Stimulated activated CD8-positive, alpha-beta memory T cell treated with anti-CD3 and anti-CD28 coated beads, Interleukin-12 subunit alpha, Interleukin-12 subunit beta, amount 100 ng/mL, for 4 hours (primary cell): ENCODE measurements at places on chromosomes 3 and 15.

DNA sequence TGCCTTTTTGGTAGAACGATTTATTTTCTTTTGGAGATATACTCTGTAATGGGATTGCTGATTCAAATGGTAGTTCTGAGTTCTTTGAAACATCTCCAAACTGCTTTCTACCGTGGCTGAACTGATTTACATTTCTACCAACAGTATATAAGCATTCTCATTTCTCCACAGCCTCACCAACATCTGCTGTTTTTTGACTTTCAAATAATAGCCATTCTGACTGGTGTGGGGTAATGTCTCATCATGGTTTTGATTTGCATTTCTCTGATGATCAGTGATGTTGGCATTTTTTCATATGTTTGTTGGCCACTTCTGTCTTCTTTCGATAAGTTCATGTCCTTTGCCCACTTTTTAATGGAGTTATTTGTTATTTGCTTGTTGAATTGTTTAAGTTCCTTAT, 154.0 kb downstream of the ABHD5 start:
- no peak for DNase-seq

- DNase-seq: no peak
Measured at GRCh38 chr3:120637851-120638559, 41.9 kb downstream of the NDUFB4 start.

DNA sequence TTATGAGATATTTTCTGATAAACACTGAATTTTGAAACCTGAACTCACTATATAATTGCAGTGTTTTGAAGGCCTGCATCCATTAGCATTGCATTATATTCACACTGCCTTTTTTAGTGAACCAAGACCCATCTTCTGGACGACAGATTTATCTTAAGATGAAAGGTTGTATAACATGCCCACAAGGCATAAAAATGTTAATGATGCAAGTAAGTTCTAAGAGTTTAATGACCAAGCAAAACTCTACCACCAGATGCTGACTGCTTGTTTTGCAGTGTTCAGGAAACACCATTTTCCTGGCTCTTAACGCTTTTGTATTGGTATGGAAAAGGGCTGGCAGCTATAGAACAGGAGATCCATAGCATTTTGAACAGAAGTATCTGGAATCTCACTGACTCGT, 46.1 kb downstream of the USP50 start:
- DNase-seq: no peak

DNA sequence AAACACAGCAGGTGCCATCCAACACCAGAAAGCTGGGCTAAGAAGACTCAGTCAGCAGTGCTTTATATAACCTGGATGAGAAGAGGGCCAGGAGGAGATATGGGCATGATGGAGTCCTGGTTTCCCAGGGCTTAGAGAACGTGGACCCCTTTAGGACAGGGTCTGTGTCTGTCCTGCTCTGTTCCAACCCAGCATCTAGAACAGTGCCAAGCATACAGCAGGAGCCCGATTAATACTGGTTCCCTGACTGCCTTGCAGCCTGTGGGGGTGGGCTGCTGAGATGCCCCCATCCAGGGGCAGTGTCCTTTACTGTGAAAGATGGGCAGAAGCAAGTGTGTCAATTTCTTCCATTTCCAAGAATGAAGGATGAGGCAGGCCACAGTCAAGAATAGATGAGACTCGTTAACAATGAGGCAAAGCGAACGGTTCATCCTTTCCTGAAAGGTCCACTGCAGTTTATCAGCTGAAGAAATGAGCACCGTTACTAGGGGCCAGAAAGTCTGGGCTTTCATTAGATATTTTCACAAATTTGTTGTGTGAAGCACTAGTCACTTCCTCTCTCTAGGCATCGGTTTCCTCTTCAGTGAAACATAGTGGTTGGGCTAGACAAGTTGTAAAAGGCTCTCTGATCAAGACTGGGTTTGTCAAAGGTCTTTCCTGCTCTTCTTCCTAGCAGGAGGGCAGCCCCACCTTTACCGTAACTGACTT, 72.0 kb upstream of the HERC1 start:
- DNase-seq: no peak

DNA sequence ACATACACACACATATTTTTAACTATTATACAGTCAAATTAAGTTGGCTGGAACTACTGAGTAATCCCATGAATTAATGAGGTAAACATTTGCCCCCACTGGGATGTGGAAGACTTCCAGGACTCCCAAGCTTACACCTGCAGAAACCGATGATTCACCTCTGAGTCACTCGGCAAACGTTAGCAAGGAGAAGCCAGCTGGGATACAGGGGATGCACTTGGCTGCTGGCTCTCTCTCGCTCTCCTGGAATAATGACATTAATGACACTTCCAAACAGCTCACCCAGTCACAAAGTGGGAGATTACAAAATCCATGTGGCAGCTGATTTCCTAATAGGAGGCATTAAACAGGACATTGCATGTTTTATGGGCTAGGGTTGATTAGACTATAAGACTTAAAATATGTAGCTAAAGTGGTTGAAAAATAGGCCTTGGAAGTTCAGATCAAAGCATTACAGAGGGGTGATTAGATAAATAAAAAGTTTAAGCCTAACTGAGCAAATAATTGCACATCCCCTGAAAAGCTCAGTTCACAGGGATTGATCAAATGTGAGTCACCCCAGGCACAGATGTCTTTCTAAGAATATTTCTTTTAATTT, 500.9 kb downstream of the SOX2 start:
- DNase-seq: no peak

- DNase-seq: no peak
Measured at GRCh38 chr3:152379415-152380042, 110.8 kb downstream of the MBNL1 start.

- no peak for DNase-seq
Measured at GRCh38 chr3:15023249-15023648, 41.9 kb downstream of the MRPS25 start.

DNA sequence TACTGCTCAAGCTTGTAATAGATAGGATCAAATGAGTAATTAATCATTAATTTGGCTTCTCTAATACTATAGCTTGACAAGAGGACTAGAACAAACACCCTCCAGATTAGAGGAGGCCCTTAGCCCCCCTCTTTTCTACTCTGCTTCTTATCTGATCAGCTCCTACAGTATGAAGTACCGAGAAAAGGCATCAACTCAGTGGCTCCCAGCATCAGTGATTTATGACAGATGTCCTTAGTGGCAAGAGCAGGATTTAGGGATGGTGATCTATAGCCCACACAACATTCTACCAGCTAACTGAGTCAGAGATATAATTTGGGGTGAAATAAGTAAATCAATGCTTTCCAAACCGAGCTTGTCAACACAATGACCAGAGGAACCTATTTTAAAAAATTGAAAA, 541.1 kb downstream of the NLGN1 start:
- DNase-seq: no peak

- no peak for DNase-seq
Measured at GRCh38 chr3:153852355-153852754, 268.8 kb upstream of the ARHGEF26 start.

DNA sequence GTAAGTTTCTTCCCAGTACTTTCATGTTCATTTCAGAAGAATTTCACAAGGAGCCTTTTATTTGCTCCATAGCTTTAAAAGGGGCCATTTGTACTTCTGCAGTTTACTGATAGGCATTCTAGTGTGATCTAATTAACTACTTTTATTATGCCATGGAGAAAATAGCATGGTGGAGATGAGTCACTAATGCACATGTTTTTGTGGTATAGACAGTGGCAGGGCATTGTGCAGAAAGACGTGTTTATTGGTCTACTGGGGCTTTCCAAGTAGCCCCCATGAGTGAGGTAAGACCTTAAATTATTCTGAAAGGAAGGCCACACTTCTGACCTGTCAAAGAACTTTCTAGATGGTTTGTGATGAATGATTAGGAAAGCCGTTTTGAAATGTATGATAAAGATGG, 810.0 kb upstream of the NR2F2 start:
- DNase-seq: no peak

DNA sequence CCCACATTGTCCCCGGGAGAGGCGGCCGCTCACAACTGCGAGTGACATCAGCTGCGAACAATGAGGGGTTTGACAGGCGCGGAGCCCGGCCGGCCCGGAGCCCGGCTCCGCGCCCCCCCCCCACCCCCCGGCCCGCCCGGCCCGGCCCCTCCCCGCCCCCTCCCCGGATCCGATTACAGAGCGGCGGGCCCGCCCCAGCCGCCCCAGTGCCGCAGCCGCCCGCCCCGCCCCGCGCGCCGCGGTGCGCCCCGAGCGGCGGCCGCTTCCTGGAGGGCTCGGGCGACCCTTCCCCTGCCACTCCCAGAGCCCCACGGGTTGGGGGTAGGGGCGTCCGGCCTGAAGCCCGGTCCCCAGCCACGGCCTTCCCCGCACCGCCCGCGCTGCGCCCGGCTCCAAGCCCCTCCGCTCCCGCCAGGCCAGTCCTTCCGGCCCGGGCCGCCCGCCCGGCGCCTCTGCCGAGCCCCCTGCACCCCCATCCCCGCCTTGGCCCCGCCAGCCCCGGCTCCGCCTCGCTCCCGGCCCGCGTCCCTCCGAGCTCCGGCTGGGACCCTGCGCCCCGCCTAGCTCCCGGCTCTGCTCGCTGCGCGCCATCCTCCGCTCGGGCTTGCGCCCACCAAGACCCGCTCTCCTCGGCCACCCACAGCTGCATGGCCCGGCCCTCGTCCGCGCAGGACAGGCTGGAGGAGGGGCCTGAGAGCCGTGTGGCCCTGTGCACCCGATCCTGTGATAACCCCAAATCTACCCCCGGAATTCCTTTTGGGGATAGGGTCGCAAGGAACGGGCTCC, at the start of gene PCBP4:
PCBP4 (minus strand) TSS at position 71 of the 786 bp plus-strand sequence. CDS start 6,214 bp downstream, outside the sequence.
- DNase-seq: no peak

- DNase-seq: no peak
Measured at GRCh38 chr3:59496250-59496649, 446.4 kb upstream of the CFAP20DC start.

DNA sequence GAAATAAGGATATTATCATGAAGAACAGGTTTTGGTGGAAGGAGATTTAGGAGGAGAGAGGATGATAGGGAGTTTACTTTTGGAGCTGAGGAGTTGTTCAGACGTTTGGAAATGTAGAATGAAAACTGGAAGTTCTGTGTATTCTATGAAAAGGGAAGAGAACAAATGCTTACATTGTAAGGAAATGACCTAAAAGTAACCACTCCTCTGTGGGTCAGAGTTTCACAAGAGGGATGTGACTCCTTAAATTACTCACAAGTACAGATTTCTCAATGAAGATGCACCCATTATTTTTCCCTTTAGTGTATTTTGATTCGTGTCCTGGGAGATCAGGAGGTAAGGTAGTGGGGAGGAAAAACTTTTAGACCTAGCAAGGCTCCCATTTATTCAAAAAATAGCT, 4.0 kb downstream of the RNF13 start:
- DNase-seq: no peak

GRCh38 chr3:85524104-85524503, 565.3 kb downstream of the CADM2 start:
- no peak for DNase-seq

GRCh38 chr3:114207768-114208167, 28.9 kb upstream of the DRD3 start:
- no peak for DNase-seq

DNA sequence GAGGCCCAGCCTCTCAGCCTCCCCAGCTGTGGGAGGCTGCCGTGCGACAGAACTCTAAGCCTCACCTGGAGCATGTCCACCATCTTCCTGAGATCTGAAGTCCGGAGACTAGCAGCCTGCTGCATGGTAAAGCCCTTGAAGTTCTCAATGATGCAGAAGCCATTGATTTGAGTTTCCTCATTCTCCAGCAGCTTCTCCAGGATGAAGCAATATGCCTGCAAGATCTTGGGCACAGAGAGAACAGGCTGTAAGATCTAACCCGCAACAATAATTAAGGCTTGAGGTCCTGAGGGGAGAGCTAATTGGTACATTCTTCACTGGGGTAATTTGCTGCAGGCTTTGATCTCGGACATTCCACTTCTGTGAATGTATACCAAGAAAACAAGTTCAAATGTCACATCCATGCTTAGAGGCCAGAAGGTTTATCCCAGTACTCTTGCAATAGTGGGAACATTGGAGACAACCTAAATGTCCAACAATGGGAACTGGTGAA, 9.7 kb downstream of the RLBP1 start:
- DNase-seq: no peak

- no peak for DNase-seq
Measured at GRCh38 chr15:63870487-63871209, 36.9 kb upstream of the HERC1 start.

DNA sequence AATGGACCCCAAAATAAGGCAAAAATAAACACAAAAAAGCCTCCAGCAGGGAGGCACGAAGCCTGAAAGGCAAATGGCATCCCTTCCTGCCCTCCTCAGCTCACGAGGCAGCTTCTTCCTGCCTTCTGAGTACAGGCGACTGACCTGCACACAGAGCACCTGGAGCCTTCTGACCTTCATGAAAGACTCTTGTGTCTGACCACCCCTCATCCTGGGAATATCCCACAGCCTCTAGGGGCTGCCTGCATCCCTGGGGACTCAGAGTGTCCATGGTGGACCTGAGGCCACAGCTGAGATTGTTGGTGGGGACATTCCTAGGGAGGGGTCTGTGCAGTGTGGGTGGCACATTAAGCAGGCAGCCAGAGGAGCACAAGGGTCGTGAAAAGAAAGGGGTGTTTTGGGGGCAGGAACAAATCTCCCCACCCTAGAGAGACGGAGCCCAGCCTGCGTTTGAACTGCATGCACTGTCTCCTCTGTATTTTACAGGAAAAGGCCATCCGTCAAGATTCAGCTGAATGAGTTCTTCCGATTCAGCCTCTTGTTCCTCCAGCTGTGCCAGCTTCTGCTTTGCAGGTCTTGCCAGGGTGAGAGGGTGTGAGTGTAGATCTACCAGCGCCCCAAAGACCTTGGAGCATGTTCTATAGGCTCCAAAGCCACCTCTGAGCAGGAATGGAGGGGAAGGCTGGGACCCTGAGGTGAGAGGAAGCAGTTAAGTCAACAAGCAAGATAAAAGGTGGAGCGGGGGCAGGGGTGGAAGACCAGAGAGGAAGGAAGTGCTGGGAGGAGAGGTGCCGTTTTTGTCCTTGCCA, 80.4 kb upstream of the MEF2A start:
- DNase-seq: no peak

- DNase-seq: no peak
Measured at GRCh38 chr15:33132722-33133345, 61.7 kb downstream of the FMN1 start.

GRCh38 chr15:60350108-60350507, 47.7 kb downstream of the ANXA2 start:
- no peak for DNase-seq

DNA sequence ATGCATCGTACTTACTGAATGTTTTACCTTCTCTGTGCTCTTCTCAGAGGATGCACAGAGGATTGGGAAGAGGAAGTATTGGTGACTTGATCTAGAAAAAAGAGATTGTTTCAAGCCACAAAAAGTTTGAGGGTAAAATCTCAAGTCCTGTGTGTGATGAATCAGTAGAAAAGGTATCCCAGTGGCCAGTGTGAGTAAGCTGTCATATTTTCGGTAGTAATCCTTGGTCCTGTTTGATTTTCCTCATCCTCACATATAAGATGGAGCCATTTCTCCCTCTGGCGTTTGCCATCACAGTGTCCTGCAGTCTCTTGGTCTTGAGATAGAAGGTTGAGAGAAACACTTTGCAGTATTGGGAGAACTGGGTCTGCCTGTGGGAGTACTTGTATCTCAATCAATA, 166.8 kb downstream of the LPP start:
- DNase-seq: no peak

GRCh38 chr3:28667646-28668621, 319.3 kb upstream of the AZI2 start:
- no peak for DNase-seq

- DNase-seq: no peak
Measured at GRCh38 chr15:65877749-65878148, 8.5 kb downstream of the RAB11A start.

- DNase-seq: no peak
Measured at GRCh38 chr3:111956995-111957734, 21.7 kb upstream of the ABHD10 start.
